Stromal cell of bone marrow (primary cell): ENCODE measurements at places on chromosomes 4 and X.

GRCh38 chr4:126777649-126778048, 855.1 kb upstream of the INTU start:
- DNase-seq = peak; percentile 69

DNA sequence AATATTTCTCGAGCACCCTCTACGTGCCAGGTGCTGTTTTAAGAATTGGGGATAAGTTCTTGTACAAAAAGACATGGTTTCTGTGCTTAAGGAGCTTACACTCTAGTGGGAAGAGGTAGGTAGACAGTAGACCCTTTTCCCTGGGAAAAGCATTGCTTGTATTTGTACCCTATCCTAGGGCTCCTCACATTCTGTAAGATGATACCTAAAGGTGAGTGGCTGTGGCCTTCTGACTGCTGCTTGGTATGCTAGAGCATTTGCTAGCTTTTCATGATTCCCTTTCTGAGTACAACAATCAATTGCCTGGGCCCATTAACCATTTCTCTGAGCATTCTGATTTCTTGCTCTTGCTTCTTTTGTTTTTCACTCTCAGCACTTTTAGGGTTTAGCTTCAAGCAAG, 286.6 kb downstream of the ZIC3 start:
- DNase-seq = no peak

- no peak for DNase-seq
These were observed 296.3 kb downstream of the GALNTL6 start for GRCh38 chr4:172109466-172109865.

GRCh38 chrX:65671286-65671685, 3.8 kb downstream of the MSN start:
- DNase-seq = no peak

- DNase-seq = peak; percentile 13
These were observed 9.0 kb upstream of the INTU start for GRCh38 chr4:127623797-127624083.

GRCh38 chrX:148159796-148160195, 178.7 kb downstream of the FMR1NB start:
- no peak for DNase-seq

- no peak for DNase-seq
These were observed 38.8 kb downstream of the ADRA2C start for GRCh38 chr4:3805026-3805425.

- DNase-seq = no peak
These were observed 58.7 kb upstream of the MTM1 start for GRCh38 chrX:150509703-150510102.

GRCh38 chr4:151418856-151419255, 9.9 kb downstream of the FHIP1A start:
- DNase-seq = no peak

DNA sequence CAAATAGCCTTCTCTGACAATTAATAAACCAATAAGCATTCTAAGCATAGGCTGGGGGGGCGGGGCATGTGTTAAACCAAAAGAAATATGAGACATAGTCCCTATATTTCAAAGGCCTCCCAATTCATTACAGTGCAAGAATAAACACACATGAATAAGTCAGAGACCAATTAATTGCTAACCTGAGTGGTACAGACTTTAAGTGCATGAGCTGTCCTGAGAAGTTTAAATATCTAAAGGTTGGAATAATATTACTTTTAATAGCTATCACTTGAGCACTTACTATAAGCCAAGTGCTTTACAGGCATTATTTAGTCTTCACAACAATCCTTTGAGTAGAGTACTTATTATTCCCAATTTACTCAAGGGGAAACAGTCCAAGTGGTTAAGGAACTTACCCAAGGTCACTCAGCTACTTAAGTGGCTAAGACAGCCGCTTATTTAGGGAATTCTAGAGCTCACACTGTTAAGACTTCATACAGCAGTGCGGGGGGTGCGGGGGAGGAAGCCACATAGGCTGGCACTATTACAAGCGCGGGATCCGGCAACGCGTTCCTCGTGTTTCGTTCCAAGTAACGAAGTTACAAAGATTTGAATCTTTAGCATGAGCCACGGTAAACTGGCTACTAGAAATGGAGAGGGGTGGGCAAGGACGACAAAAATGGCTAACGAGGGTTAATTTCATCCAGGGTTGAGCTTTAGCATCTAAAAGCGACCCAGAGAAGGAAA, 1.4 kb downstream of the THOC2 start:
- DNase-seq = no peak

DNA sequence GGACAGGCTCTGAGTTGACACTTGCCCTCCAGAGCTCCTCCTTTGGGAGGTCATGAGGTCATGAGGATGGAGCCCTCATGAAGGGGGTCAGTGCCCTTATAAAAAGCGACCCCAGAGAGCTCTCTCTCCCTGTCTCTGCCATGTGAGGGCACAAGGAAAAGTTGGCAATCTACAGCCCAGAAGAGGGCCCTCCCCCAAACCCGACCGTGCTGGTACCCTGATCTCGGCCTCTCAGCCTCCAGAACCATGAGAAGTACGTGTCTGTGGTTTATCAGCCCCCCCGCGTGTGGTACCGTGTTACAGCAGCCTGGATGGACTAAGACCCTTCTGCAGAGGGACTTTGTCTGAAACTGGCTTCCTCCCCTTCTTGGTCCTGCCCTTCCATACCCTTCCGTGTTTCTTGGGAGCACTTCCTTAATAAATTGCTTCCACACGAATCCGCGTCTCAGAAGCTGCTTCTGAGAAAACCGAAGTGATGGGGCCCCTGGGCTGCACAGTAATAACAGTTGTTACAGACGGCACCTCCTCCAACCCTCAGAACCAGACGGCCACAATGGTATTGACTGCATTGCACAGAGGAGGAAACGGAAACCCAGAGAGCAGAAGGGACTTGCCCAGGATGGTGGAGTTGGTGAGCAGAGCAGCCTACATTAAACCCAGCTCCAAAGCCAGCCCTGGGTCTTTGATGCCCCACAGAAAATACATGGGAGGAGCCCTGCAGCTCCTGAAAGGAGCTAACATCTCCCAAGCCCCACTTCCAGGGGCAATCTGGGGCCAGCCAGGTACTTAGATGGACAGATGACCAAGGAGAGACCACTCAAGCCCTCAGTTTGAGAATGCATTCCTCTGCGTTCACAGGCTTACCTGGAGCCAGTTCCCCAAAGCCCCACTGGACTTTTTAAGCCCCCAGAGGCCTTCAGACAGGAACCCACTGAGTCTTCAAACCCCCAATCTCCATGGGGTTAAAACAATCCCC, 242.7 kb downstream of the BCOR start:
- DNase-seq = no peak
